ENCODE measurements at places on chromosomes 7 and 10. TPM values are rescaled to one million over a fixed set of nuclear protein-coding genes. Genes with fewer than 3 reads are reported as not detected.

Gene ASB4
- total RNA-seq: not detected

Gene NPC1L1
- not detected for total RNA-seq

Gene STARD3NL
- 38.8 TPM for total RNA-seq

DNA sequence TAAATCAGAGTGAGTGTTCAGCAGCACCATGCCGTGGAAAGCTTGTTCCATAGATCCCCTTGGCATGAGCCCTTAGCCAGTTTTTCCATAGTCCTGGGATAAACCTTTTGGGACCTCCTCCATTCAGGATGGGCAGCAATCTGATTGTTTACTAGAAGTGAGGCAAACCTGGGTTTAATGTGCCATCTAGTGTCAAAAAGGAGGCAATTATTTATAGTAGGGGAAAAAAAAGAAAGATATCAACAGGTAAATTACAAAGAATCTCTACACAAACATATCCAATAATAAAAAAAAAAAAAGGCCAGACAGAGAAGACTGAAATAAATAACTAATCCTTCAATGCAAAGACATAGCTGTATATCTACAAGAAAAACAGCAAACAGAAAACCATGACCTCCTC, 229.0 kb upstream of the STK17A start:
- H3K4me3 ChIP-seq: no peak overlapping the region
- no peaks in the 10 kb centered on the region for H3K4me1 ChIP-seq
- no peaks in the 10 kb centered on the region for H3K36me3 ChIP-seq
- no peak overlapping the region for H3K27ac ChIP-seq
- DNase-seq: no peak

- no peak overlapping the region for H3K27ac ChIP-seq
- H3K4me1 ChIP-seq: no peaks in the 10 kb centered on the region
- no peaks in the 10 kb centered on the region for H3K36me3 ChIP-seq
- DNase-seq: no peak
Observed at GRCh38 chr10:128263891-128264688, 137.9 kb upstream of the MKI67 start.

GRCh38 chr10:12829831-12830390, 171.6 kb downstream of the CCDC3 start:
- DNase-seq: peak; percentile 54
- no peaks in the 10 kb centered on the region for H3K27me3 ChIP-seq
- H3K4me3 ChIP-seq: no peak overlapping the region
- no peaks in the 10 kb centered on the region for H3K4me1 ChIP-seq
